ENCODE measurements at places on chromosomes 2 and 18. TPM values are rescaled to one million over a fixed set of nuclear protein-coding genes. Genes with fewer than 3 reads are reported as not detected.
A peak's percentile ranks its signal among the peaks of the same experiment; 100 is the strongest.

DNA sequence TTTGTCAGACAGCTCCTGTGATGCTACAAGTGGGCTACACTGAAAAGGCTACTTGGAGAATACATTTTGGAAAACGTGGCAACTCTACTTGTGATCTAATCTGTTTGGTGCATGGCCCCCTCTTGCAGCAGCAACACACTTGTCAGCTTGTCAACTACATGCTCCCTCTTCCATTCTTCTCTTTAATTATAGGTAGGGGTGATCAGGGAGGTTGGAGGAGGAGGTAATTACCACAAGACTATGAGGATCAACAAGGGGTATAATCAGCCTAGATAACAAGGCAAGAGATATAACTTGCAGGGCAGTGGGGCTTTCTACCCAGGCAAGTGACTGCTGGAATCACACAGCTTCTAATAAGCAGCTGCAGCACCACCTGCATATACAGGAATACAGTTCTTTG, 104.9 kb downstream of the ACVR1 start:
- H3K4me3 ChIP-seq: no peak overlapping the region
- H3K27me3 ChIP-seq: no peaks in the 10 kb centered on the region
- H3K36me3 ChIP-seq: peaks cover 11% of the 10 kb centered on the region
- H3K27ac ChIP-seq: no peak overlapping the region
- no peaks in the 10 kb centered on the region for H3K4me1 ChIP-seq
- no peak for DNase-seq

DNA sequence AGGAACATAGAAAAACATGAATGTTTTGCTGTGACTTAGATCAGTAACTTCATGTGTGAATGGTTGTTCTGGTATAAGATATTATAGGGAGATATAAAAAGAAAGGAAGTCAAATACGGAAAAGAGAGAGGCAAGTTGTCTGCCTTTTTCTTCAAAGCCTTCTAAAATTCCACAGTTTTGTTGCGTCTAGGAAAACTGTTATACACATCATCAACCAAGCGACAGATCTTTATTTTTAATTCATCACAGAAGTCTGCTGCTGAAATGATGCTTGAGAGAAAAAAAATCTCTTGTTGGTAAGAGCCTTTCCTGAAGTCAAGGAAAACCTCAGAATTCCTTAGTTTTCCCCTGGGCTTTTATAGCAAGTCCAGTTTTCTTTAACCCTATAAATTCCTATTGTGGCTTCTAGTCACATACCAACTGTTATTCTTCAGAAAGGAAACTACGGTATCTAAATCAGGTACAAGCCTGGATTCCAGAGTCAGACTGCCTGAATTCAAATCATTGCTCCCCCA, 36.3 kb upstream of the TANC1 start:
- no peak for DNase-seq
- no peaks in the 10 kb centered on the region for H3K4me1 ChIP-seq
- no peak overlapping the region for H3K27ac ChIP-seq
- H3K4me3 ChIP-seq: no peak overlapping the region

DNA sequence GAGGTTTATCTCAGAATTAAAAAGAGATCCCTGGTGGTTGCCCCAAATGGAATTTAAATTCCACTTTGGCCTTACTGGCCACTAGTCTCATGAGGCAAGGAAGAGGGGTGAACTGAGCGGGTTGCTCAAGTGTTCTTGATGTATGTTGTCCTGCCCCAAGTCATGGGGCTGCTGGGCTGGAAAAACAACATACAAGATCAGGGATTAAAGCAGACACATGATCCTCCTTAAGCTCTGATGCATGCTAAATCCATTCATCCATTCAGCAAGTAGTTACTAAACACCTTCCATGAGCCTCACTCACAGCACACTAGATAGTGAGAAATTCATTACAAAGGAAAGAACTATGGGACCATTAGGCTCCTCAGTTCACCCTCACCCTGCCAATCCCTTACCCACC, 196.3 kb downstream of the MREG start:
- H3K36me3 ChIP-seq: no peaks in the 10 kb centered on the region
- H3K4me1 ChIP-seq: peaks cover 5% of the 10 kb centered on the region
- no peaks in the 10 kb centered on the region for H3K27me3 ChIP-seq
- no peak overlapping the region for H3K27ac ChIP-seq
- DNase-seq: no peak
- H3K4me3 ChIP-seq: no peak overlapping the region

DNA sequence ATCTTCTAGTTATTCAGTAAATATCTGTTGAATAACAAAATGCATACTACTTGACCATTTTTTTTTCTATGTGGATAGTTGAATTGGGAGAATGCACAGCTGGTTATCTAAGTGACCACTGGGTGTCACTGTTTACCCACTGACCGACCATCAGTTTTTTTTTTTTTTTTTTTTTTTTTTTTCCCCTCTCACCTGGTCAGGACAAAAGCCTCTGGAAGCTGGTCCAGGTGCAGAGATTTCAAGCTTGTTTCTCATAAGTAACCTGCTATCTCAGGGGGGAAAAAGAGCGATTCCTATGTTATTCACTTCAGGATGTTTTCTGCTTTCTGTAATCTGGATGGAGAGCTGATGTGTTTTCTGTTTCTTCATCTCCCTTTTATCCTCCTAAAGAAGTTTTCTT, 256.0 kb downstream of the DCDC2C start:
- no peaks in the 10 kb centered on the region for H3K27me3 ChIP-seq
- no peak overlapping the region for H3K27ac ChIP-seq

- DNase-seq: no peak
- H3K36me3 ChIP-seq: no peaks in the 10 kb centered on the region
- no peak overlapping the region for H3K4me3 ChIP-seq
- H3K27ac ChIP-seq: no peak overlapping the region
Observed at GRCh38 chr18:23626451-23627279, 36.0 kb downstream of the ANKRD29 start.

GRCh38 chr2:201813996-201814760, 7.8 kb downstream of the CDK15 start:
- H3K4me1 ChIP-seq: no peaks in the 10 kb centered on the region
- no peak overlapping the region for H3K4me3 ChIP-seq
- H3K27ac ChIP-seq: no peak overlapping the region
- no peak for DNase-seq

DNA sequence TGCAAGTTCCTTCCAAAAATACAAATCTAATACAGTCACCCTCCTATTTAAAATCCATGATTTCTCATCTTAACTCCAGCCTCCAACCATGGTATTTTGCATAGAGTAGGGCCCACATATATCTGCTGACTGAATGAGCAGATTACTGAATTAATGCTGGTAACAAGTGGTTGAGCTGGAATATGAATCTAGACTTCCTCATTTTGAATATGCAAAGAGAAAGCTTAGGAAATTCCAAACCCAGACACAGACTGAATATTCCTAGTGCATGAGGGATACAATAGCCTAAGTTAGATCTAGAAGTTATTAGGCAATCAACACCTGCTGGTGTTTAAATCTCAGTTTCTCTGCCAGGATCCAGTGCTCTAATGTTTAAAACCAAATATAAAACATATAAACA, 215.1 kb upstream of the CYP26B1 start:
- DNase-seq: no peak
- no peaks in the 10 kb centered on the region for H3K27me3 ChIP-seq
- no peaks in the 10 kb centered on the region for H3K36me3 ChIP-seq
- no peaks in the 10 kb centered on the region for H3K4me1 ChIP-seq
- no peak overlapping the region for H3K27ac ChIP-seq

GRCh38 chr2:18047896-18048657, 169.6 kb downstream of the KCNS3 start:
- no peak overlapping the region for H3K27ac ChIP-seq
- no peaks in the 10 kb centered on the region for H3K27me3 ChIP-seq
- no peak for DNase-seq
- H3K4me1 ChIP-seq: no peaks in the 10 kb centered on the region
- no peak overlapping the region for H3K4me3 ChIP-seq

DNA sequence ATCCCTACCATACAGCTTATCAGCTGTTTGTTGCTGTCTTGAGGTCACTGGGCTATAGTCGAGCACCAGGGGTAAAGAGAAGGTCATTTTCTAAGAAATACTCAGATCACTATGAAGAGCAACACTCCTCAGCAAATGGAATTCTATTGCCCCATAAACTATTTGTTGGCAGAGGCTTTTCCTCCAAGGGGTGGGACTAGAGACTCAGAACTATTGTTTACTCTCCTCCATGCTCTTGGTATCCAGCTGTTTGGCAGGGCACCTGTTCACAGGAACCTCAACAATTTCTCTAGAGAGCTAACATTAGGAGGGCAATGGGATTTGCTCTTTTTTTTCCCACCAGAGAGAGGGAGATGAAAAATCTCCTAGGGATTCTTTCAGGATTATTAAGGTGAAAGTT, 249.1 kb upstream of the SPRED2 start:
- H3K27me3 ChIP-seq: no peaks in the 10 kb centered on the region
- H3K27ac ChIP-seq: no peak overlapping the region
- H3K4me1 ChIP-seq: no peaks in the 10 kb centered on the region
- no peaks in the 10 kb centered on the region for H3K36me3 ChIP-seq
- no peak for DNase-seq

DNA sequence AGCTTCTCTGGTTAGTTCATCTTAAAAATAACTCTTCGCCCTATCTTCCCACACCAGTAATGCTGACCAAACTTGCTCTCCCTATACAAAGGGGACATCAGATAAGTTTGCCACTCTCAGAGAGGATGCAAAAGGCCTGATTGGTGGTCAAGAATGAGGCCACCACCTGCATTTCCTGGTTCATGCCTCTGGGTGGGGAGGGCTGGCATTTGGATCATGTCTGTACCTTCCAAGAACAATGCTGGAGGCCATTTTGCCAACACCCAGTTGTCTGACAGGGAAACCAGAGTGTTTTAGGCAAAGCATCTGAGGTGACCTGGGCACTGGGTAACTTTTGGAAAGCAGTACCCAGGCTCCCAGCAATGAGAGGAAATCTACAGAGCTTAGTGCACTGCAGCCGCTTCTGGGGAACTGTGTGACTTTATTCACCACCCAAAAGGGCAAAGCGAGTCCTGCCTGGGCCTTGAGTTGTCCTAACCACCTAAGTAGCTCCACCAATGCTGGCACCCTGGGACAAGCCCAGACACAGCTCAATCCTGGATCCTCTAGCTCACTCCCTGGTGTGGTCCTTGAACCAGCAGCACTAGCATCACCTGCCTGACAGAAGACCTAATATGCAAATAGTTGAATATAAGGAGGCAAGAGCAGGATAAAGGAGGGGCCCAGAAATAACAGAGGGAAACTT, 35.1 kb downstream of the CAPN13 start:
- H3K4me3 ChIP-seq: no peak overlapping the region
- no peaks in the 10 kb centered on the region for H3K27me3 ChIP-seq
- DNase-seq: no peak
- no peaks in the 10 kb centered on the region for H3K4me1 ChIP-seq

- no peak for DNase-seq
- H3K27ac ChIP-seq: peak overlapping the region; percentile 92
- peaks cover 17% of the 10 kb centered on the region for H3K36me3 ChIP-seq
- H3K27me3 ChIP-seq: no peaks in the 10 kb centered on the region
Observed at GRCh38 chr2:144509879-144510221, 10.1 kb downstream of the ZEB2 start.

DNA sequence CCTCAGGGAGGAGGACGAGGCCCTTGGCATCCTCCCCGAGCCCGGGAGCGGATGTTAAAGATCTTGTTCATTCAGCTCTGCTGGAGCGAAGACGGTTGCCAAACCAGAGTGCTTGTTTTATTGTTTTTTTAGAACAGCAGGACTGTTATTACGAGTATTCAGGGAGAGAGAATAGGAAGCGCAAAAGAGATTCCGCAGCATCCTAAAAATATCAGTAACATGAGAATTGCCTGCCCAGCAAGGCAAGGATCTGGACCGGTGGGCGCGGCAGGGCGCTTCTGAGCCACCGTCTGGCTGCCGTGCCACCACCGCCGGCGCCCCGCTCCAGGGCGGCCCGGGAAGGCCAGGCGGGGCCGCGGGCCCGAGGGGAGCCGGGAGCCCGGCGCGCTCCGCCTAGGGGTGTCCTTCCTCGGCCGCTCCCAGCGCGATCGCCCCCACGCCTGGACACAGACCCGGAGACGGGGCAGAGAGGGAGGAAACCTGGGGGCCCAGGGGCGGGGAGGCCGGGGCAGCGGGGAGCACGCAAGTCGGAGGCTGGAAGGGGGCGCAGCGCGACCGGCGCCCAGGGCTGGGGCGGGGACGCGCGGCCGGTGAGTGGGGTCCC, 843 bp downstream of the CYS1 start:
- no peak overlapping the region for H3K4me3 ChIP-seq
- peaks cover 27% of the 10 kb centered on the region for H3K4me1 ChIP-seq
- H3K27ac ChIP-seq: no peak overlapping the region
- H3K27me3 ChIP-seq: peaks cover 43% of the 10 kb centered on the region
- no peaks in the 10 kb centered on the region for H3K36me3 ChIP-seq

DNA sequence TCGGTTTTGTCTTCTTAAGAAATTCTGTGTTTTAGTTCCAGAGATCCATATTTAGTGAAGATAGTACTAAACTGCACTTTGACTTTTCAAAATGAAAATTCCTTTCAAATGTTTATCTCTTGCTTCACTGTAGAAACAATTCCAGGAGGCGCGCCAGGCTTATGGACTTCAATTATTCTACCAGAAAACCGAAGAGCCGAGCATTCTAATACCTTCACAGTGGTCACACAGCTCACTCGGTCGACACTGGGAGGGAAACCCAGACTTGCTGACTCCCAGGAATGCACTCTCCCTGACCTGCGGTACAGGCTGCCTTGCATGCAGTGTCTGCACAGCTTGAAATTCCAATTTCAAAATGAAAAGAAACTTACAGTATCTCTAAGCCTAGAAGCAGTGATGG, 119.9 kb upstream of the PIEZO2 start:
- H3K27me3 ChIP-seq: no peaks in the 10 kb centered on the region
- no peak for DNase-seq
- no peaks in the 10 kb centered on the region for H3K4me1 ChIP-seq
- no peak overlapping the region for H3K4me3 ChIP-seq
- H3K36me3 ChIP-seq: no peaks in the 10 kb centered on the region

DNA sequence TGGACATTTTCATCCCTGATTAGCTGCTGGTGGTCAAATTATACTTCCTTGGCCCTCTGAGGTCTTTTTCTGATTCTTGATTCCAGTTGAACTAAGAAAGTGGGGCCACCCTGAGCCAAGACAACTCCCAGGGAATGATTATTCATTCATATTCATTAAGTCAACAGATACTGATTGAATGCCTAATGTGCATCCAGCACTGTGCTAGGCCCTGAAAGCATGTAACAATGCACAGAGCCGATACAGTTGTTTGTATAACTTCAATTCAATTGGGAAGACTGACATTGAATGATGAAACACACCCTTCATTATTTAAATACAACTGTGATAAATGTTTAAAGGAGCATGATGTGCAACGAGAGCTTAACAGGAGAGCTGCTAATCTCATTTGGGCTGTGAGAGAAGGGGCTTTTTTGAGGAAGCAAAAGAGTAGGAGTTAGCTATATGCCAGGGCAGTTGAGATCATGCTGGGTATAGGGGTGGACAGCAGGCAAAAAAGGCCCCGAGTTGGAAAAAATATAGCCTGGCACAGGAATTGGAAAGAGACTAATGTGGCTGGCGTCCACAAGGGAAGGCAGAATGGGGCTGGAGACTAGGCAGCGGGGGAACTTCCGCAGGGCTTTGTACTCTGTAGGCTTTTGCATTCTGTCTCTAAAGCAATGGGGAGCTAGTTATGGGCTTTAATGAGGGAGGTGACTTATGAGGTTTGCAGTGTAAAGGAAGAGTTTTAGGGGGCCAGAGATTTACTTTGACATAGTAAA, 57.2 kb upstream of the ACVR1 start:
- DNase-seq: no peak
- no peaks in the 10 kb centered on the region for H3K4me1 ChIP-seq
- no peaks in the 10 kb centered on the region for H3K36me3 ChIP-seq
- H3K27me3 ChIP-seq: no peaks in the 10 kb centered on the region
- H3K4me3 ChIP-seq: no peak overlapping the region

The LHCGR gene
- total RNA-seq: not detected

The POTEE gene
- 0.79 TPM for total RNA-seq

The UGT1A4 gene
- not detected for total RNA-seq

The ICOS gene
- total RNA-seq: 0.35 TPM

The SERPINB4 gene
- total RNA-seq: not detected

The RELCH gene
- total RNA-seq: 63.9 TPM
